ENCODE measurements at places on chromosomes 12 and 14.

GRCh38 chr14:85909581-85909980 is 379.6 kb downstream of the FLRT2 start:
- DNase-seq, result no peak

- no peak for DNase-seq
Measured at GRCh38 chr12:62191491-62192179, 68.6 kb upstream of the USP15 start.

GRCh38 chr14:24388474-24389179 is 10.2 kb upstream of the NYNRIN start:
- DNase-seq, result no peak

DNA sequence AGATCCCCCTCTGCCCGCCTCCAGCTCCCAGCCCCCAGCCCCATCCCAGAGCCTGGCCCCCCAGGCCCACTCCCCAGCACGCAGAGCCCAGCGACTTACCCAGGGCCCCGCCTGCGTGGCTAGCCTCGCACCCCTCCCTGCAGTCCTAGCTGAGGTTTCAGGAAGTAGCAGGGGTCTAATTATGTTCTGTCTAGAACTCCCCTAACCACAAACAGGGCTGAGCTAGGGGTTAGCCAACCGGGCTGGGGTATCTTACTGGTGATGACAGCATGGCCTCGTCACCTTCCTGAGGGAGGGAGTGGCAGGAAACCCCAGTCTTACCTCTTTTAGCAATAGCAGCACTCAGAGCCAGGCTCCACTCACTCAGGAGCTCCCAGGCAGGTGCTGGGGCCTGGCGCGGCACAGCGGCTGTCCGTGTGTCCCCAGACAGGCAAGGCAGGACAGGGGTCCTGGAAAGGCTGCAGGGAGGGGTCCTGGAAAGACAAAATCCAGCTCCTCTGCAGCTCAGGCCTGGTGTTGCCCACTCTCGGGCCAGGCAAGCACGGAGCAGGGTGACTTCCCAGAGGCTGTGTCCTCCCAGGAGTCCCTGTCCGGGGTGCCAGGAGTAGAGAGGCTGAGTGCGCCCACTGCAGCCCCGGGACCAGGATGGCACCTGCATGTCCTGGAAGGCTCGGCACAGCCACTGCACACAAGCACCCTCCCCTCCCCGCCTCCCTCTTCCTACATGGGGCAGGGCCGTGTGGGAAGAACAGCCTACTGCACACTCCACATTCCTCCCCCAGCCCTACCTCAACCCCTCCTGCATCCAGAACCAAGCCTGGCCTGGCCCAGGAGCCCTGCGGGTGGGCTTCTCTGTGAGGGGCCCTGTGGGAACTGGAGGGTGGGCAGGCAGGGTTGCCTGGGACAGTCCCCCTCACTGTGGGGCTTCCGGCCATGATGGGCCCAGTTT is at the start of gene GPR132:
Gene GPR132 (minus strand): TSS at position 151 of the 949 bp plus-strand sequence. CDS start 10,010 bp downstream, outside the sequence.
- DNase-seq, result no peak
